ENCODE measurements at places on chromosomes 13 and 19. TPM values are rescaled to one million over a fixed set of nuclear protein-coding genes. Genes with fewer than 3 reads are reported as not detected.

- peak overlapping the region; percentile 27 for H3K27ac ChIP-seq
- H3K4me1 ChIP-seq = no peaks in the 10 kb centered on the region
- no peak overlapping the region for H3K4me3 ChIP-seq
- H3K27me3 ChIP-seq = no peaks in the 10 kb centered on the region
- peaks cover 6% of the 10 kb centered on the region for H3K36me3 ChIP-seq
Observed at GRCh38 chr19:35501684-35502083, 11.4 kb upstream of the KRTDAP start.

GRCh38 chr13:29791997-29792780, 58.2 kb downstream of the UBL3 start:
- peaks cover 40% of the 10 kb centered on the region for H3K4me1 ChIP-seq
- H3K27ac ChIP-seq = peak overlapping the region; percentile 9
- no peak overlapping the region for H3K4me3 ChIP-seq
- H3K36me3 ChIP-seq = no peaks in the 10 kb centered on the region
- no peak for DNase-seq

GRCh38 chr13:70950664-70951063, 842.4 kb upstream of the KLHL1 start:
- no peaks in the 10 kb centered on the region for H3K4me1 ChIP-seq
- DNase-seq = no peak
- no peaks in the 10 kb centered on the region for H3K27me3 ChIP-seq
- H3K4me3 ChIP-seq = no peak overlapping the region
- H3K27ac ChIP-seq = no peak overlapping the region
- H3K36me3 ChIP-seq = no peaks in the 10 kb centered on the region

The PGLYRP2 gene
- not detected for total RNA-seq
